ENCODE measurements at places on chromosomes 13 and 19. TPM values are rescaled to one million over a fixed set of nuclear protein-coding genes. Genes with fewer than 3 reads are reported as not detected.
A peak's percentile ranks its signal among the peaks of the same experiment; 100 is the strongest.

DNA sequence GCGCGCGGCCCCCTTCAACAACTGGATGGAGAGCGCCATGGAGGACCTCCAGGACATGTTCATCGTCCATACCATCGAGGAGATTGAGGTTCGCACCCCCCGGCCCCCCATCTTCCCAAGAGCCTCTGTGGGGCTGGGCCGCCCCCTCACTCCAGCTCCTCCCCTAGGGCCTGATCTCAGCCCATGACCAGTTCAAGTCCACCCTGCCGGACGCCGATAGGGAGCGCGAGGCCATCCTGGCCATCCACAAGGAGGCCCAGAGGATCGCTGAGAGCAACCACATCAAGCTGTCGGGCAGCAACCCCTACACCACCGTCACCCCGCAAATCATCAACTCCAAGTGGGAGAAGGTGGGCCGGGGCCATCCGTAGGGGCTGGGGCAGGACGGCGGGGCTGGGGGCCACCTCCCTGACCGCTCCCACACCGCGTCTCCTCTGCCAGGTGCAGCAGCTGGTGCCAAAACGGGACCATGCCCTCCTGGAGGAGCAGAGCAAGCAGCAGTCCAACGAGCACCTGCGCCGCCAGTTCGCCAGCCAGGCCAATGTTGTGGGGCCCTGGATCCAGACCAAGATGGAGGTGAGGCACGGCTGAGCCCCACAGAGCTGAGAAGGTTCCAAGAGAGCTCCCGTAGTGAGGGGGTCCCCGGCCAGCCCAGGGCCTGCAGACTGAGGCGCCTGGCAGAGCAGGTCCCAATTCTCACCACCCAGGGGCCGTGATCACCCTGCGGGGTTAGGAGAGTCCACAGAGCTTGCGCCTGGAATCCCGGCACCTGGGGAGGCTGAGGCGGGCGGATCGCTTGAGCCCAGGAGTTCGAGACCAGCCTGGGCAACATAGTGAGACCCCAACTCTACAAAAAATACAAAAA is 20.1 kb downstream of the CAPN12 start:
- DNase-seq = no peak
- no peak overlapping the region for H3K27ac ChIP-seq
- H3K4me3 ChIP-seq = no peak overlapping the region
- peaks cover 17% of the 10 kb centered on the region for H3K36me3 ChIP-seq

- no peaks in the 10 kb centered on the region for H3K27me3 ChIP-seq
- H3K36me3 ChIP-seq = peaks cover 25% of the 10 kb centered on the region
- peak; percentile 57 for DNase-seq
These were observed 18.9 kb downstream of the VASP start for GRCh38 chr19:45526143-45526542.

DNA sequence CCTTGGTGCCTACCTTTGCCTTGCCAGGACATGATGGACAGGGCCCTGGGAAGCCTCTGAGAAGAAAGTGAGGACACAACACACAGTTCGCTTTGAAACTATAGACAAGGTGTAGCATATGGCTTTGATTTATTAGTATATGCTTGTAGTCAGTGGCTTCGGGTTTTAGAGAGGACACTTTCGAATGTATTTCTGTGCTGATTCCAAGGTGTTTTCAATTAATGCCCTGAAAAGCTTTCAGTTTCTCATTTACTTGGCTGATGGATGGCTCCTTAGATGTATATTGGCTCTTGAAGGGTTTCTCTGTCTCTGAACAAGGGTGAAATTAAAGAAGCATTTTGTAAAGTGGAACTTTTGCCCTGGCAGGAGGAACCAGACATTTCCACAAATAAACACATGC is 106.9 kb downstream of the POSTN start:
- DNase-seq = no peak
- no peak overlapping the region for H3K27ac ChIP-seq
- no peaks in the 10 kb centered on the region for H3K4me1 ChIP-seq
- no peaks in the 10 kb centered on the region for H3K27me3 ChIP-seq
- no peak overlapping the region for H3K4me3 ChIP-seq

DNA sequence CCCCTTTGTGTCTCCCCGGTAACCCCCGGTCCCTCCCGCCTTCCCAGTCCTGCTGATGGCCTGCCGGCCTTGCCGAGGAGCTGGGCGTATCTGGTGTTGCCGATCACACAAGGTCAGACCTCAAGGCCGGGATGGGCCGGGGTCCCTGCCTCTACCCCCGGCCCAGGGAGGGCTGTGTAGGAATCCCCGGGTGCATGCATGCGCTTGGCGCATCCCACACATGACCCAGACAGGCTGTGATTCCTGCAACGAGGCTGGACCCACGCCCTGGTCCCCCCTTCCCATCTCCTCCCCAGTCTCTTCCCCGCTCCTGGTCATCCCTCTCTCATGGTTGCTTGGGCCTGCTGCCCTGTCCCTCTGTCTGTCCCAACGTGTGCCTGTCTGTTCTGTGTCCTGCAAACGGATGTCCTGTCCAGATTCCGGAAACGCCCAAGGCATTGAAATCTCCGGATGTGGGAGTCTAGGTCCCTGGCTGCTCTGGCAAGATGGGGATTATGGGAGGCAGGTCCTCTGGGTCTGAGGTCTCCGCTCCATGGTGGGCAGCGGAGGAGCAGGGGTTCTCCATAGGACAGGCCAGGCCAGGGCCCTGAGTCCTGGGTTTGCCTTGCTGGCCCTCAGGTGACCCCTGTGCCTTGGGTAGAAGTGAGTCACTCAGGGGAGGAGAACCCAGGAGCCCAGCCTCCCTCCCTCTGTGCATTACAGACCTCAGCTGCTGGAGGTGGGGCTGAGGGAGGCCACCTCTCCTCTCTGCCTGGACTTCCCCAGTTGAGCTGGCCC is 1.6 kb downstream of the PKN1 start:
- peak overlapping the region; percentile 78 for H3K27ac ChIP-seq
- peaks cover 38% of the 10 kb centered on the region for H3K4me1 ChIP-seq
- H3K36me3 ChIP-seq = no peaks in the 10 kb centered on the region

DNA sequence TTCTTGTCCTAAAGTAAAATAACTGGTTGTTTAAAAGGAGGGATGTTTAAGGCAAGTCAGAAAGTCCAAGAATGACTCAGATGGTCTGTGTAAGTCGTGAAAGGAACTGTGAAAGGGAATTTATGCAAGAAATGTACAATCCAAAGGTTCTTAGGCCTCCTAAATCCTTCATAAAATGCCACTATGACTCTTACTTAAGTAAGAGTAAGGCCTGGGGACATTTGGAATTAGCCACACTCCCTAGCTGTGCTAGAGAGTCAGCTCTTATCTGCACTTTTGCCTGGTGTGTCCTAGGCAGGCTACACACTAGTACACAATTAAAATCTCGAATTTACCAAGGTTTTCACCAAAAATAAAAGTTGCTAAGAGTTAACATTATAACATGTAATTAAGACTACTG is 686.9 kb downstream of the UQCRFS1 start:
- H3K27me3 ChIP-seq = no peaks in the 10 kb centered on the region
- no peak overlapping the region for H3K27ac ChIP-seq
- H3K4me1 ChIP-seq = no peaks in the 10 kb centered on the region
- no peak overlapping the region for H3K4me3 ChIP-seq

GRCh38 chr13:47158593-47158992 is 261.7 kb upstream of the HTR2A start:
- no peaks in the 10 kb centered on the region for H3K36me3 ChIP-seq
- H3K27ac ChIP-seq = no peak overlapping the region
- no peaks in the 10 kb centered on the region for H3K27me3 ChIP-seq
- H3K4me1 ChIP-seq = no peaks in the 10 kb centered on the region
- DNase-seq = no peak
- no peak overlapping the region for H3K4me3 ChIP-seq

DNA sequence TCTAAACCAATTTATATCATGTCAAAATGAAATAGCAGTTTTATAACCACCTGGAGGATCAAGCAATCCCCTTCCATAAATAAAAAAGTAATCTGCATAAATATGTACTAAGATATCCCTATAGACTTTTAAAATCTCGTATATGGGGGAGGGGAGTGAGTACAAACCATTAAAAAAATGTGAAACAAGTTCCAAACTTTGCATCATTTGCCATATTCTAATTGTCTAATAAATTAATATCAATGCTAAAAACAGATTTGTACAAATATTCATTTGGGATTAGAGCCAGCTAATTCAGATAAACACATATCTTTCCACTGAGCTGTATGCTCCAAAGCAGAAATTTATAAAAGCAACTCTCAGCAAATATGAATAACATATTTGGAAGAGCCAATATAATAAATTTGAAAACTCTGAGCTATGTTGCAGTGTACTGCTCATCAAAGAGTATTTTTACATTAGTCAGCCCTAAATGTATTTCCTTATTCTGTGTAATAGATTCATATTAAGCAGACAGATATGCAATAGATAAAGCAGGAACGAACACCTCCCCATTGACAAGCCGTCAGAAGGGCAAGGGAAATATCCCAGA is 970.2 kb downstream of the EFNB2 start:
- H3K4me3 ChIP-seq = no peak overlapping the region
- no peak overlapping the region for H3K27ac ChIP-seq
- no peaks in the 10 kb centered on the region for H3K4me1 ChIP-seq
- no peaks in the 10 kb centered on the region for H3K27me3 ChIP-seq

GRCh38 chr13:35648201-35648600 is 171.7 kb upstream of the MAB21L1 start:
- no peaks in the 10 kb centered on the region for H3K27me3 ChIP-seq
- H3K36me3 ChIP-seq = no peaks in the 10 kb centered on the region
- no peak overlapping the region for H3K4me3 ChIP-seq
- H3K4me1 ChIP-seq = no peaks in the 10 kb centered on the region

DNA sequence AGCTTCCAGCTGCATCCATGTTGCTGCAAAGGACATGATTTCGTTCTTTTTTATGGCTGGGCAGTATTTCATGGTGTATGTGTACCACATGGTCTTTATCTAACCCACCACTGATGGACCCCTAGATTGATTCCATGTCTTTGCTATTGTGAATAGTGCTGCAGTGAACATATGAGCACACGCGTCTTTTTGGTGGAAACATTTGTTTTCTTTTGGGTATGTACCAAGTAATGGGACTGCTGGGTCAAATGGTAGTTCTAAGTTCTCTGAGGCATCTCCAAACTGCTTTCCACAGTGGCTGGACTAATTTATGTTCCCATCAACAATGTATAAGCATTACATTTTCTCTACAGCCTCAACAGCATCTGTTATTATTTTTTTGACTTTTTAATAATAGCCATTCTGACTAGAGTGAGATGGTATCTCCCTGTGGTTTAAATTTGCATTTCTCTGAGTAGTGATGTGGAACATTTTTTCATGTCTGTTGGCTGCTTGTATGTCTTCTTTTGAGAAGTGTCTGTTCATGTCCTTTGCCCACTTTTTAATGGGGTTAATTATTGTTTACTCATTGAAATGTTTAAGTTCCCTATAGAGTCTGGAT is 6.8 kb upstream of the UBE2L5 start:
- H3K27me3 ChIP-seq = no peaks in the 10 kb centered on the region
- no peaks in the 10 kb centered on the region for H3K36me3 ChIP-seq
- no peaks in the 10 kb centered on the region for H3K4me1 ChIP-seq
- no peak overlapping the region for H3K27ac ChIP-seq
- H3K4me3 ChIP-seq = no peak overlapping the region
- no peak for DNase-seq

DNA sequence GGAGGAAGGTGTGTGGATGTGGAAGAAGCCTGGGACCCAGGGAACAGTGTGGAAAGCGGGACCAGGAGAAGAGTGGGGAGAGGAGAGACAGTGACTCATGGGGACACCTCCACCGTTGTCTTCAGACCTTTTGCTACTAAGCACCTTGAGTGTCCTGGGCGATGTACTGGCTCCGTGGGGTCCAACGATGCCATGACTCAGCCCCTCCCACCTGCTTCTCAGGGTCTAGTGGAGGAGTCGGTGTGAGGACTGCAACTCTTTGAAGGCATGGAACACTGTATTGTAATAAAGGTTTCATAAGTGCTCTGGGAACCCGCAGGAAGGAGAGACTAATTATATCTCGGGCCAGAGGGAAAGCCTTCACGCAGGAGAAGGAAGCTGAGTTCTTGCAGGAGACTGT is 166.9 kb upstream of the KL start:
- H3K4me1 ChIP-seq = no peaks in the 10 kb centered on the region
- peaks cover 27% of the 10 kb centered on the region for H3K27me3 ChIP-seq
- no peak for DNase-seq

- H3K27ac ChIP-seq = no peak overlapping the region
- DNase-seq = peak; percentile 22
- H3K27me3 ChIP-seq = no peaks in the 10 kb centered on the region
- no peaks in the 10 kb centered on the region for H3K36me3 ChIP-seq
- H3K4me1 ChIP-seq = peaks cover 14% of the 10 kb centered on the region
These were observed 33.9 kb upstream of the FLT1 start for GRCh38 chr13:28528848-28529247.

- no peaks in the 10 kb centered on the region for H3K36me3 ChIP-seq
- no peak overlapping the region for H3K4me3 ChIP-seq
- peaks cover 7% of the 10 kb centered on the region for H3K4me1 ChIP-seq
- no peak overlapping the region for H3K27ac ChIP-seq
- no peak for DNase-seq
These were observed 109.9 kb downstream of the RXFP2 start for GRCh38 chr13:31849206-31849605.

GRCh38 chr13:65623148-65623547 is 1607.0 kb downstream of the PCDH9 start:
- no peaks in the 10 kb centered on the region for H3K36me3 ChIP-seq
- DNase-seq = no peak
- H3K27ac ChIP-seq = no peak overlapping the region

- H3K36me3 ChIP-seq = no peaks in the 10 kb centered on the region
- H3K4me3 ChIP-seq = no peak overlapping the region
- no peaks in the 10 kb centered on the region for H3K27me3 ChIP-seq
- H3K27ac ChIP-seq = no peak overlapping the region
These were observed 4.0 kb upstream of the TSPAN16 start for GRCh38 chr19:11291991-11292390.

DNA sequence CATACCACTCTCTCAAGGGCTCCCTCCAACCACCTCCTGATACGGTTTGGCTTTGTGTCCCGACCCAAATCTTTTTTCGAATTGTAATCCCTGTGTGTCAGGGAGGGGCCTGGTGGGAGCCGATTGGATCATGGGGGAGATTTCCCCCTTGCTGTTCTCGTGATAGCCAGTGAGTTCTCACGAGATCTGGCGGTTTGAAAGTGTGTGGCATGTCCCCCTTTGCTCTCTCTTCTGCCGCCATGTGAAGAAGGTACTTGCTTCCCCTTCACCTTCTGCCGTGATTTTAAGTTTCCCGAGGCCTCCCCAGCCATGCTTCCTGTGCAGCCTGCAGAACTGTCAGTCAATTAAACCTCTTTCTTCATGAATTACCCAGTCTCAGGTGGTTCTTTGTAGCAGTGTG is 34.7 kb upstream of the SLC15A1 start:
- DNase-seq = no peak
- no peak overlapping the region for H3K4me3 ChIP-seq
- peaks cover 8% of the 10 kb centered on the region for H3K27me3 ChIP-seq
- H3K27ac ChIP-seq = no peak overlapping the region
- H3K4me1 ChIP-seq = no peaks in the 10 kb centered on the region

DNA sequence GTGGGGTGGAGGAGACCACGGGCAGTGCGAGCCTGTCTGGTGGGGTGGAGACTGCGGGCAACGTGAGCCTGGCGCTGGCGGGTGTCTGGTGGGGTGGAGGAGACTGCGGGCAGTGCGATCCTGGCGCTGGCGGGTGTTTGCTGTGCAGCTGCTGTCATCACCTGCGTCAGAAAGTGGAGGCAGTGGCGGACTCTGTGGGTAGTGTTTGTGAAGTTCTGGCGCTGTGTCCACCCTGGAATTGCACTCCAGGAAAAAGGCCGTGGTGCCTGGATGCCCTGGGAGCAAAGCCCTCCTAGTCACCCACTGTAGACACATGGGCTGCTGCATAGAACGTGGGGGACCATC is 6.2 kb downstream of the TEX29 start:
- H3K4me3 ChIP-seq = no peak overlapping the region
- H3K27me3 ChIP-seq = no peaks in the 10 kb centered on the region
- no peak overlapping the region for H3K27ac ChIP-seq
- DNase-seq = no peak

GRCh38 chr19:31533114-31533513 is 183.9 kb upstream of the TSHZ3 start:
- no peak for DNase-seq

Gene PPP1R15A
- total RNA-seq = 73.4 TPM

Gene ZNF566
- total RNA-seq = 8.5 TPM

Gene LRRC63
- not detected for total RNA-seq

Gene ZNF607
- total RNA-seq = 4.5 TPM
